MCF 10A (cell line): ENCODE measurements at places on chromosomes 7 and 10. TPM values are rescaled to one million over a fixed set of nuclear protein-coding genes. Genes with fewer than 3 reads are reported as not detected.

- no peak overlapping the region for H3K4me3 ChIP-seq
- no peaks in the 10 kb centered on the region for H3K36me3 ChIP-seq
- peaks cover 36% of the 10 kb centered on the region for H3K4me1 ChIP-seq
- DNase-seq, result peak; percentile 21
These were observed 13.3 kb downstream of the IFIT5 start for GRCh38 chr10:89427629-89428028.

DNA sequence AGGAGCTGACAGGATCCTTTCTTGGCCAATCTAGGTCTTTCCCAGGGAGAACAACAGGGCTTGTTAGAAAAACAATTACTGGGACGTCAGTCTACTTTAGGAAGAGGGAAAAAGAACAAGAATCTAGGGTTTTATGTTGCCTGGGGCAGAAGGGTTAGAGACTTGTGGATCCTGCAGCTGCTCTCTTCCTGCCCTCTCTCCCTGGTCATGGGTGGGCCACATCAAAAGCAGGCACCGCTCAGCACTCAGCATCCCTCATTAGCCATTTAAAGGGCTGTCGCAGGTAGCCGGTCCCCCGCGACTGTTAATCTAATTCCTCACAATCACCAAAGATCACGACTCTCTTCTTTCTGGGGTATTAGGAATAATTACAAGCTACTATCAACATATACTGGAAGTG, 631.9 kb downstream of the CALN1 start:
- no peaks in the 10 kb centered on the region for H3K27me3 ChIP-seq
- no peak for DNase-seq
- no peaks in the 10 kb centered on the region for H3K36me3 ChIP-seq
- no peak overlapping the region for H3K4me3 ChIP-seq
- no peak overlapping the region for H3K27ac ChIP-seq

GRCh38 chr7:36171503-36171902, 18.4 kb downstream of the EEPD1 start:
- no peaks in the 10 kb centered on the region for H3K36me3 ChIP-seq
- no peak for DNase-seq
- H3K4me3 ChIP-seq, result no peak overlapping the region
- no peaks in the 10 kb centered on the region for H3K4me1 ChIP-seq
- no peak overlapping the region for H3K27ac ChIP-seq

The TEX36 gene
- not detected in 2 replicates for total RNA-seq

- H3K27ac ChIP-seq, result no peak overlapping the region
- no peaks in the 10 kb centered on the region for H3K36me3 ChIP-seq
- no peak for DNase-seq
- peak overlapping the region; percentile 73 for H3K4me3 ChIP-seq
- H3K4me1 ChIP-seq, result no peaks in the 10 kb centered on the region
These were observed 872 bp downstream of the FAM131B start for GRCh38 chr7:143361552-143362130.

GRCh38 chr7:127886248-127886647, 145.0 kb downstream of the LRRC4 start:
- H3K36me3 ChIP-seq, result peaks cover 57% of the 10 kb centered on the region
- H3K4me3 ChIP-seq, result no peak overlapping the region
- peaks cover 20% of the 10 kb centered on the region for H3K4me1 ChIP-seq
- DNase-seq, result no peak
- H3K27ac ChIP-seq, result peak overlapping the region; percentile 0

- no peaks in the 10 kb centered on the region for H3K27me3 ChIP-seq
- H3K36me3 ChIP-seq, result no peaks in the 10 kb centered on the region
- H3K4me3 ChIP-seq, result no peak overlapping the region
- no peak for DNase-seq
- H3K4me1 ChIP-seq, result no peaks in the 10 kb centered on the region
- no peak overlapping the region for H3K27ac ChIP-seq
These were observed 72.1 kb downstream of the SEM1 start for GRCh38 chr7:96637522-96637921.

The NEURL1 gene
- total RNA-seq, result 0.20 TPM in 1 of 2 replicates, not detected in the other

The SEMA4G gene
- 0.32 TPM in 1 of 2 replicates, not detected in the other for total RNA-seq

The C7orf33 gene
- total RNA-seq, result not detected in 2 replicates

The GARS1 gene
- total RNA-seq, result 325 and 386 TPM in 2 replicates

- H3K36me3 ChIP-seq, result no peaks in the 10 kb centered on the region
- no peak overlapping the region for H3K27ac ChIP-seq
- H3K4me3 ChIP-seq, result no peak overlapping the region
- H3K4me1 ChIP-seq, result no peaks in the 10 kb centered on the region
These were observed 22.3 kb downstream of the ZNF503 start for GRCh38 chr10:75379212-75379724.

The CLIP2 gene
- 13.7 and 14.2 TPM in 2 replicates for total RNA-seq

- no peaks in the 10 kb centered on the region for H3K36me3 ChIP-seq
- H3K27me3 ChIP-seq, result no peaks in the 10 kb centered on the region
- peaks cover 28% of the 10 kb centered on the region for H3K4me1 ChIP-seq
- no peak for DNase-seq
- H3K4me3 ChIP-seq, result no peak overlapping the region
These were observed 119.1 kb downstream of the CUBN start for GRCh38 chr10:17010363-17011145.

The C7orf57 gene
- 0.37 and 0.52 TPM in 2 replicates for total RNA-seq
